ENCODE measurements at places on chromosomes 7 and 10.

- no peak for DNase-seq
Observed at GRCh38 chr7:84684836-84685480, 490.4 kb upstream of the SEMA3A start.

GRCh38 chr10:33273295-33274002 lies 61.0 kb downstream of the NRP1 start:
- DNase-seq: no peak

- DNase-seq: no peak
Observed at GRCh38 chr10:120282846-120283492, 174.1 kb upstream of the PLPP4 start.

DNA sequence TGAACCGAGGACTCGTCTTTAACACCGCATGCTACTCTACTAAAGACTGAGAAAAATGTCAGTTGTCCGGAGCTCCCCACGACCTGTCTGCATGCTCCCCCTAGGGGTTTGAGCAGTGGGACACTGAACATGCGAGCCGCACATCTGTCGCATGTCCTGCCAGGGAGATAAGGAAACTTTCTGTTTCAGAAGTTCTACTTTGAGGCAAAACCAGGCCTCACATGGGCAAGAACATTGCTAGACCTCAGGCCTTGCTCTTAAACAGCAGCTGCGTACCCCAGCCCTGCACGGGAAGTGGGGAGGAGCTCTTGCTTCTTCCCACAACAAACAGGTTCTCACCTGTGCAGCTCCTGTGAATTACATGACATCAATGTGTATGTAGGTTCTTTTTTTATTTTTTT lies 30.3 kb upstream of the HERPUD2 start:
- peak; percentile 47 for DNase-seq

- no peak for DNase-seq
Observed at GRCh38 chr7:110911632-110912031, 179.3 kb upstream of the LRRN3 start.

DNA sequence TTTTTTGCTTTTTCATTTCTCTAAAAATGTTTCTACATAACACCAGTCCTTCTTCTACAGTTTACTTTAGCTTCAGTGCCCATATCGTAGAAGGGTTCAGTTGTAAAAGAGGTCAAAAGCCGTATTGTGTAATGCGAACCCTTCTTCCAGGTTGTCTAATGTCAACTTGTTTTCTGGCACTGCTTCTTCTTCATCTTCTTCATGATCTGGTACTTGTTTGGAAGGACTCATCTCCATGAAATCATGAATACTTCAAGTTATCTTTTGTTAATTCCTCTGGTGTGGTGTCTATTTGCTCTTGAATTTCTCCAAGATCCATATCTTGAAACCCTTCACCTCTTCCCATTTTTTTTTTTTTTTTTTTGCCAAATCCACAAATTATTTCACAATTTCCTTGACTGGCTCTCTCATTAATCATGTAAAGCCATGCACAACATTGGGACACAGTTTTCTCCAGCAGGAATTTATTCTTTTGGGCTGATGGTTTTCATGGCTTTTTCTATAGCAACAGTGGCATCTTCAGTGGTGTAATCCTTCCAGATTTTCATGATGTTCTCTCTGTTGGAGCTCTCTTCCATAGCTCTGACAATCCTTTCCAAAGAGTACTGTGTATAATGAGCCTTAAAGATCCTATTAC lies 85.1 kb downstream of the CPED1 start:
- no peak for DNase-seq

- no peak for DNase-seq
Observed at GRCh38 chr7:44068054-44068453, 2.7 kb upstream of the PGAM2 start.

DNA sequence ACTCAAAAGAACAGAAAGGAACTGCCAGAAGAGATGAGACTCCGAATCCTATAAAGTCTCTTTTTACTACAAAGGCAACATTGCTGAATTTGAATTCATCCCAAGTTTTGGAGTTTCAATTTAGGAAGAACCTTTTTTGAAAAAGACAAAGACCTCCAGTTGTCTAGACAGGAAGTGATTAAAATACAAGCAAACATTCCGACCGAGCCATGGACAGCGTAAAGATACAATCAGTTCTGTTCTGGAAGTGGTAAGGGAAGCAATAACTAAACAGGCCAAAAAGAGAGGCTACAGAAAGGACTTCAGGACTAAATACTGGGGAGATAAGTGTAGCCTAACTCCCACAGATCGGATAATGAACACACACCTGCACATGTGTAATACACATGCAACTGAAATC lies 101.0 kb downstream of the SMURF1 start:
- no peak for DNase-seq

- DNase-seq: no peak
Observed at GRCh38 chr7:86937363-86937878, 122.0 kb downstream of the ELAPOR2 start.

DNA sequence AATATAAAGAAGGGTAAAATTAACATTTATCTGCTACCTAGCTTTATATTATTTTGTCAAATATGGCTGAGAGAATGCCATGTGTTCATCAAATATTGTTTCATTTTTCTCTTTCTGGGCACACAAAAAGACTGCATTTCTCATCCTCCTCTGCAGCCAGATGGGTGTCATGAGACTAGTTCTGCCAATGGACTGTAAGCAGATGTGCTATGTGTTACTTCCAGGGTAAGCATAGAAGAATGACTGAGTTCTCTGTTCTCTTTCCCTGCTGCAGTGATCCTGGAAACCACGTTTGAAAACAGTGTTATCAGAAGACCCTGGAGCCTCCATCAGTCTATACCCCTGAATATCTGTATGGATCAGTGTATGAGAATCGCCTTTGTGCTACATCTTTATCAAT lies 24.1 kb upstream of the SLK start:
- DNase-seq: no peak

DNA sequence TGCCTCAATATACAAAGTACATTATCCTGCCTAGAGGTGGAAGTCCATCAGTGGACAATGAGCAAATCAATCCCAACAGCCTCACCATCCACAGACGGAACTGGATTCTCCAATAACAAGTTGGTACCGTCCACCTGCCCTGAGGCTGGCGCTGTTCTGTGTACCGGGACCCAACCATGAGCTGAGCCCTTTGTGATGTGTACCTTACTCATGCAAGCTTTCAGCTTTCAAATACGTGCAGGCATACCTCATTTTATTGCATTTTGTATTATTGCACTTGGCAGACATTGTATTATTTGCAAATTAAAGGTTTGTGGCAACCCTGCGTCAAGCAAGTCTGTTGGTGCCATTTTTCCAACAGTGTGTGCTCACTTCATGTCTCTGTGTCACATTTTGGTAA lies 476.0 kb upstream of the MKI67 start:
- no peak for DNase-seq

DNA sequence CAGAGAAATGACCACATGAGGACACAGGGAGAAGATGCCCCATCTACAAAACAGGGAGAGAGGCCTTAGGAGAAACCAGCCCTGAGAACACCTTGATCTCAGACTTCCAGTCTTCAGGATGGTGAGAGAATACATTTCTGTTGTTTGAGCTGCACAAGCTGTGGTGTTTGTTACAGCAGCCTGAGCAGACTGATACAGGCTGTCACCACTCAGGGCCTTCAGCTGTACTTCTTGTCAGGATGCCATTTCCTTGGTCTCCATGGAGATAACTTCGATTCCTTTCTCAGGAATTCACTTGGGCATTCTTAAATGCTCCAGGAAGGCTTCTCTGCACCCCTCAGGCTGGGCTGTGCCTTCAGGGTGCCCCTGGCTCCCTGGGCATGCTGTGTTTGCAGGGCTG lies 85.7 kb upstream of the IGFBP3 start:
- DNase-seq: no peak

- DNase-seq: no peak
Observed at GRCh38 chr7:157211690-157212089, 73.0 kb downstream of the UBE3C start.

DNA sequence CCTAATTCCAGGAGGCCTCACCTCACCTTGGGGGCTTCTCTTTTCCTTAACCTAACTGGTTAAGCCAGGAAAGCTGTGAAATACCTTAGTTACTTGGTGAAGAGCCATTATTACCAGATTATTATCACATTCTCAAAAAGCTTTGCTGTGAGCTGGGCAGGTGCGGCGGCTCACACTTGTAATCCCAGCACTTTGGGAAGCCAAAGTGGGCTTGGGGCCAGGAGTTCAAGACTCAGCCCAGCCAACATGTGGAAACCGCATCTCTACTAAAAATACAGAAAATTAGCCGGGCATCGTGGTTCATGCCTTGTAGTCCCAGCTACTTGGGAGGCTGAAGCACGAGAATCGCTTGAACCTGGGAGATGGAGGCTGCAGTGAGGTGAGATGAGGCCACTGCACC lies 102.4 kb upstream of the KLF6 start:
- no peak for DNase-seq

GRCh38 chr7:38451840-38452239 lies 178.4 kb upstream of the TARP start:
- DNase-seq: no peak

- no peak for DNase-seq
Observed at GRCh38 chr10:102641402-102641801, 2.9 kb upstream of the TRIM8 start.

DNA sequence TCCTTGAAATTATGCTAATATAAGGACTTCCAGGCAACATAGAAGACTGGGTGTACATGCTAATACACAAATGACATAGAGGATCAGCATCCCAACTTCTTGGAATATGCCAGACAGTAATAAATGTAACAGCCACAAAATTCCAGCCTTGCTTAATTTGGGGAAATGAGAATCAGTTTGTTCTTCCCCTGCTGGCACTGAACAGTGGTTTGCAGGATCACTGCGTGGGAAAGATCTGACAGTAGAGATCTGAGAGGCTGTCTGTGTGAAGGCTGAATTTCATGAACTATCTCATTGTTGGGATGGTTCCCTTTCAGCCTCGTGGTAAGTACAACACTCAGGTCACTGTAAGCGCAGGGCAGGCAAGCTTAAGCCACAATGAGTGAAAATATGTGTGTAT lies 1078.0 kb downstream of the LRMDA start:
- no peak for DNase-seq

- DNase-seq: no peak
Observed at GRCh38 chr10:94210440-94211168, 152.1 kb downstream of the NOC3L start.

DNA sequence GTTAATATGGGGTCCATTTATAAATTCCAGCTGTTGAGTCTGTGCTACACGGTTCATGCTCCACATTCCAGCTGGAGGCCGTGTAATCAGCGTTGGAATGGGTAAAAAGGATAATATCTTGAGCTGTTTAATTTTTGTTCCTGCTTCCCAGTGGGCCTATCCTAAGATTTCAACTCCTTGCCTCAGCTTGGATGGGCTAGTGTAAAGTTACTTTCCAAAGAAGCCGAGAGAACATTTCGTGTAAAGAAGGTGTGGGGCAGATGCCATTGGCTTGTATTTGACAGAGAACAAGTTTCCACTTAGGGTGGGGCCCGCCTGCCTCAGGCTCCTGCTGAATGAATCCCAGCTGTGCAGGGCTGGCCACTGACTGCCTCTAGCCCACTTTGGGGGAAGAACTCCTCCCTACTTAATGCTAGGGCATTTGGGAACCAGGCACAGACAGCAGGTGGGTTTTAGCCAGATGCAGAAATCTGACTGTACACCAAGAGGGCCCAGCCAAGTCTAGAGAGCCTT lies 125.9 kb upstream of the LYZL2 start:
- no peak for DNase-seq

GRCh38 chr10:103695584-103696005 lies 159.8 kb downstream of the SH3PXD2A start:
- no peak for DNase-seq

DNA sequence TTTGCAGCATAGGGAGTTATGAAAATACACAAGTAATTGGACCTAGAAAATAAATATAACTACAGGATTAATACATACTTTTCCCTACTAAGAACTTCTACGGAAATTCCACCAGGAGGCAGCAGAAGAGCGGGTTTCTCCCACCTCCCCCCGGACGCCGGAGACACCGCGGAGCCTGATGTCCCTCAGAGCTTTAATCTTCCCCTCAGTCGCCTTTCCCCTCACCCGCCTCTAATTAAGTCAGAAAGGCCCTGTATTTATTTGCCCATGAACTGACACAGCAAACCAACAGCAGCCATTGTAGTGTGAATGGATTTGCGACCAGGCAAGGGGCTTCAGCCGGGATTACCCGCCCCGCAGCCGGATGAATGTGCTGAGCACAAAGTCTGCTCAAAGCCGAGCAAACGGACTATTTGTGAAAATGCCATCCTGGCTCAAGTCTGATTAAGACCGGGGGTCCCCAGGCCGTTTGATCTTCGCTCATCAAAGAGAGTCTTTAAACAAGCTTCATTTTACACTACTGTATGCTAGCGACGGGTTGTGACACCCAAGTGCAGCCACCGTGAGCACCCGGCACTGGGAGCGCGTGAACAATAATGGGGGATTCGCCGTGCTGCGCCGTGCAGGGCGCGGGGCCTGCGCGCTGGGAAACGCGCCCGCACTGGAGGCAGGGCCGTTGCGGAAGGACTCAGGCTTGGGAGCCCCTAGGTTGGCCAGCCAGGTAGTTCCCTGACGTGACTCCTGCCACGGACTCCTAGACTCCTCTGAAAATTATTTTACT lies 5.6 kb upstream of the DKK1 start:
- no peak for DNase-seq

- DNase-seq: no peak
Observed at GRCh38 chr10:33279811-33280602, 54.5 kb downstream of the NRP1 start.

- no peak for DNase-seq
Observed at GRCh38 chr10:5892007-5892406, 2.0 kb downstream of the FBH1 start.

DNA sequence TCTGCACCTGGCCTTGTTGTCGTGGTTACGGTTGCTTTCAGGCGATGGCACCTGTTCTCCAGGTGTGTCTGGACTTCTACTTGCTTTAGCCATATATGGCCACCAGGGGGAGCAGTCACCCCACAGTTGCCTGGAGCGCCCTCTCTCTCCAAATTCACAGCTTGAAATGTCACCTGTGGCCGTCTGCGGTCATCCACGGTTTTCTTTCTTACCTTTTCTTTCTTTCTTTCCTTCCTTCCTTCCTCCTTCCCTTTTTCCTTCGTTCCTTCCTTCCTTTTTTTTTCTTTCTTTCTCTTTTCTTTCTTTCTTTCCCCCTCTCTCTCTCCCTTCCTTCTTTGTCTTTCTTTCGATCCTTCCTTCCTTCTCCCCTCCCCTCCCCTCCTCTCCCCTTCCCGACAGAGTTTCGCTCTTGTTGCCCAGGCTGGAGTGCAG lies 150.5 kb upstream of the VKORC1L1 start:
- peak; percentile 71 for DNase-seq

DNA sequence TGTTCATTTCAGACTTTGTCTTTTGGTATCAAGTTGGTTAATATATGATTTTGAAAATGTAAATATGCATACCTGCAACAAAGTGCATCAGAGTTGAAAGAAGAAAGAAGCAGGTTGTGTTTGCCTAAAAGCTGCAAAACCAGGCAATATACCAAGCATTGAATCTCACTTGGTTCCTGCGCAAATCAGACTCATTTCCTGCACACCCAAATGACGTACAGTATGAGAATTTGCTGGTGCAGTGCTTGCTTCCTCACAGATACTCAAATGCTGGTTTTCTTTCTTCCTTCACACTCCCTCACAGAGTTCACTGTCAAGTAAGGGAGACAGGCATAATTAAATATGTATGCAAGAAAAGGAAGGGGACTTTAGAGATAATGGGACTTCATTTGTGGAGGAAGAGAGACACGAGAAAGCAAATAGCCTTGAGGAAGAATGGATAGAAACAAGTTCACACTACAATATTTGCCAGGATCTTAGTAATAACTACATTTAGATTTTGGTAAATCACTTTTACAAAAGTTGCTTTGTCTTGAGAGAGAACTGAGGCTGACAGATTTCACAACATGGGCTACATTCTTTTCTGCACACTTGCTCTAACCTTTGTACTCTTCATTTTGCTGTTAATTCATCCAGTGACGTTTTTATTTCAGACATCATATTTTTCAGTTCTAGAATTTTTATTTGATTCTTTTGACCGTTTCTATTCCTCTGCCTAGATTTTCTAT lies 56.9 kb upstream of the AOAH start:
- DNase-seq: no peak
